ENCODE measurements at places on chromosomes 13 and 19.

DNA sequence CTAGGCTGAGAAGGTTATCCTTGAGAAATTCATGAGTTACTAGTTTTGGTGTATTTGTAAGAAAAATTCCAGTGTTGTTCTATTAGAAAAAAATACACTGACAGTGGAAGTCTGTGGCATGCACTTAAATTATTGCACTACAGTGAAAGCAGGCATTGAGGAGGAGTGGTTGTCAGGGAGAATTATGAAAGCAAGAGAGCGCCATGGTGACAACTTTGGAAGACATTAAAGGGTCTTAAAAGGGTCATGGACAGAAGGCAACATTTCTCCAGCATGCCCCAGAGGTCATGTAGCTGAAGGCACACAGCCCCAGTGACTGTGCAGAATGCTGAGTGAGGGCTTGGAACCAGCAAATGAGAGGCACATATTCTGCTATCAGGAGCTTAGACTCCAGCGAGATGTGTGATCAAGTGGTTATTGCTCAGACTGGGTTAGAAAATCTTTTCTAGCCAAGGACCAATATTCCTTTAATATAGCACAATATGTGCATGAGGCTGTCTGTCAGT, 292.7 kb downstream of the OLFM4 start:
- DNase-seq: no peak

- DNase-seq: no peak
Measured at GRCh38 chr13:57823704-57824103, 192.2 kb downstream of the PCDH17 start.

DNA sequence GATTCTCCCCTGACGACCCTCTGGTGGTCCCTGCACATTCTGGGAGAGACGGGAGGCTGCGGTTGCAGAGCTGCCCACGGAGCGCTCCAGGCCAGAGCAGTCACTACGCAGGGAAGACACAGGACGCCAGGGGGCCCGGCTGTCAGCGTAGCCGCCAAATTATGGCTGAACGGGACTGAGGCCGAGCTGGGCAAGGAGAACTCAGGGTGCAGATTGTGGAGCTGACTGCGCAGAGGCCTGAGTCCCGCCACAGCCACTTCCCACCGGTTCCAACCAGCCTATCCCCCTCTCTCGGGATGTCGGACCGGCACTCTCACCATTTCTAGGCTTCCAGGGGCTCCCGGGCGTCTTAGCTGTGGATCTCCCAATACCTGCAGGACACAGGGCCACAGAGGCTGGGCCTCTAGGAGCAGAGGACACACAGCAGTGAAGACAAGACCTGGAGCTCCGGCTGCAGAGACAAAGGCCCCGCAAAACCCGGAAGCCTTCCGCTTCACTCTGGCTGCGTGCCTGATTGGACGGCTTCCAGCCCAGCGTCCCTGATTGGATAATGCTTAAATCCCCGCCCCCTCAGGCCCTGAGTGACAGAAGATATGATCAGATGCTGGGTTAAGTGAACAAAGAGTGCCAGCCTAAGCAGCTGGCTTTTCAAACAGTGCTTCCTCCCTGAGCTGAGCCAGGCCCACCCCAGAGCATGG, at the start of gene ZNF737:
Gene ZNF737, minus strand, starts transcription at position 461 of the 698 bp plus-strand sequence. Its CDS starts 141 bp downstream, at position 320.
- DNase-seq: peak; percentile 95

DNA sequence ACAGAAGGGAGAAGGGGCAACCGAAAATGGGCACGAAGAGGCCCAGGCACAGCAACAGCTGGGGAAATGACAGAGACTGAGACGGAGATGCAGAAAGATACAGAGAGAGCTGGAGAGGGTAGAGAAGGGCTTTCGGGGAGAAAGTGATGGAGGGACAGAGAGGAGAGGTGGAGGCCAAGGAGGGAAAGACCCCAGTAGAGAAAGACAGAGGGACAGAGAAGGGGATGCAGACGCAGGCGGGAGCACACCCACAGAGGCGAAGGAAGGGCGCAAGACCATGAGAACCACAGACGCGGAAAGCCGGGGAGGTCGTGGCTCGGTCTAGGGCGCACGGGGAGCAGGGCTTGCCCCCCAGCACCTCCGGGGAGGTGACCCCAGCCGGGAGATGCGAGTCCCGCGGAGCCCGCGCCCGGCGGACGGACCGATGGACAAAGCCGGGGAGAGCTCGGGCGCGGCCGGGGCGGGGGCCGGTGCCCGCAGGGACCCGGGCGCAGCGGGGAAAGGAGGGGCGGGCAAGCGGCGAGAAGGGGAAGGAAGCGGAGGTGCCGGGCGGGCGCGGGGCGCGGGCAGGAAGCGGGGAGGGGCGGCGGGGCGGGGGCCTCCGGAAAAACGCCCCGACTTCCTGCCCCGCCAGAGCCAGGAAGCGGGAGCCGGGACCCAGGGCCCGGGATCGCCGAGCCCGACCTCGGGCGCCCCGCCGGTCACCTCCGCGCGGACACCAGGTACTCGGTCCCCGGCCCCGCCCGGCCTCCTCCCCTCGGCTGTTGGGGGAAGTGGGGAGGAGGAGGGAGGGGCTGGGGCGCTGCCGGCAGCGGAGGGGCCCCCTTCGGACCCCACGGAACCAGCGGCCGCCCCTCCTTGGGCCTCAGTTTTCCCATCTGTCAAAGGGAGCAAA, at the start of gene ARHGEF1:
Gene ARHGEF1, plus strand, starts transcription at position 617 of the 895 bp plus-strand sequence. CDS start 4,899 bp downstream, outside the sequence.
- no peak for DNase-seq

DNA sequence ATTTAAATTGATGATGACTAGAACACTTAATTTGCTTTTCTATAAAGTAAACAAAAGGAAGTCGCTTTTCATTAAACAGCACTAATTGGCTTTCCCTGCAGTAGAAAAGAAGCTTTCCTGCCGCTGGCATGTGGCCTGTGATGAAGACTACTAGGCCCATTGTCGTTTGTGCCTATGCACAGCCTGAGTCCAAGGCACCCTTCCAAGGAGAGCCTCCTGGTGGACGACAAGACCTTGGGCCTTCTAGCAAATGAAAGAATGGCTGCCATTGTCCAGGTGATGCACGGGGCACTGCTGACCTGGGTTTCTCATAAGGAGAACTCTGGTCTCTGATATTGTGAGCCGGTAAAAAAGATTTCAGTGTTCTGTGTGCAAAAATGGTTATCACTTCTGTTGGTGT, 233.0 kb downstream of the COL4A1 start:
- no peak for DNase-seq

DNA sequence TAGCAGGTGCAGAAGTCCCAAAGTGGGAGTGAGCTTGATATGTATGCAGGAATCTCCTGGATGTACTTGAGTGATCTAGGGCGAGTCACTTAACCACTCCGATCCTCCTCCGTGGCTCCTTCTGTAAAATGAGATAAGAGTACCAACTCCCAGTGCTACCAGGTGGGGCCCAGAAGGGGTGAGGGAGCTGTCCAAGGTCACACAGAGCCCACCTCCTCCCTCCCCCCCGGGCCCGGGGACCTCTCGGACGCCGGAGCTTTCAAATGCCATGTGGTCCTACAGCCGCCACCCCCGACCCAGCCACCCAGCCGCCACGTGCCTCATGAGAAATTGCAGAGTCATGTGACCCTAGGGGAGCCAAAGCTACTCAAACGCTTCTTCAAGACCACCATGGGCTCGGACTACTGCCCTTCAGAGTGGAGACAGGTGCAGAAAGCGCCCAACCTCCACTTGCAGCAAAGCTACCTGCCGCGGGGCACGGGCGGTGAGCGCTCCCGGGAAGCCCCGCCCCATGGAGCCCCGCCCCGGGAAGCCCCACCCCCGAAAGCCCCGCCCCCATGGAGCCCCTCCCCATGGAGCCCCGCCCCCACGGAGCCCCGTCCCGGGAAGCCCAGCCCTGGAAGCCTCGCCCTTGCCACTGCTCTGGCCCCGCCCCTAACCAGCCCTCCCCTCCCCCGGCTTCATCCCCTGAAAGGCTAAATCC, 10.1 kb upstream of the ZNF358 start:
- DNase-seq: no peak

GRCh38 chr19:36259211-36259610, 44.3 kb downstream of the ZNF146 start:
- DNase-seq: no peak

GRCh38 chr19:13010992-13011652, 15.8 kb downstream of the NFIX start:
- no peak for DNase-seq

- no peak for DNase-seq
Measured at GRCh38 chr19:39085392-39085791, 1.2 kb downstream of the ACP7 start.

DNA sequence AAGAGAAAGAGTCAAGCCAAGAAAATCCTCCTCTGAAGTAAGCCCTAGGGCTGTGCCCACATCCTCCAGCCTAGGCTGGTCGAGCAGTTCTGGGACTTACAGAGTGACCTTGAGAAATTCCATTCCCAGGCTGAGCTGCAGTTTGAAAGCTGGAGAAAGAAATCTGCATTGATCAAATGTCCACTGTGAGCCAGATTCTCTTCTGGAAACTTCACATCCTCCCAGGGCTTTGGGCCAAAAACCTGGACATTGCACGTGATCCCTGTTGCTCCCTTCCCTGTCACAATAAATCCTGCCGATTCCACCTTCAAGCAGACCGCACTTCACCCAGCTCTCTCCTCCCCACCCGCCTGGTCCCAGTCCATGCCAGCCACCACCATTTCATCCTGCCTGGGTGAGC, 15.7 kb downstream of the TMEM143 start:
- no peak for DNase-seq

DNA sequence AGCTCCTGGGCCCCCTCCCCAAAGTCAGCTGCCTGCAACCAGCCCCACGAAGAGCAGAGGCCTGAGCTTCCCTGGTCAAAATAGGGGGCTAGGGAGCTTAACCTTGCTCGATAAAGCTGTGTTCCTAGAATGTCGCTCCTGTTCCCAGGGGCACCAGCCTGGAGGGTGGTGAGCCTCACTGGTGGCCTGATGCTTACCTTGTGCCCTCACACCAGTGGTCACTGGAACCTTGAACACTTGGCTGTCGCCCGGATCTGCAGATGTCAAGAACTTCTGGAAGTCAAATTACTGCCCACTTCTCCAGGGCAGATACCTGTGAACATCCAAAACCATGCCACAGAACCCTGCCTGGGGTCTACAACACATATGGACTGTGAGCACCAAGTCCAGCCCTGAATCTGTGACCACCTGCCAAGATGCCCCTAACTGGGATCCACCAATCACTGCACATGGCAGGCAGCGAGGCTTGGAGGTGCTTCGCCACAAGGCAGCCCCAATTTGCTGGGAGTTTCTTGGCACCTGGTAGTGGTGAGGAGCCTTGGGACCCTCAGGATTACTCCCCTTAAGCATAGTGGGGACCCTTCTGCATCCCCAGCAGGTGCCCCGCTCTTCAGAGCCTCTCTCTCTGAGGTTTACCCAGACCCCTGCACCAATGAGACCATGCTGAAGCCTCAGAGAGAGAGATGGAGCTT, 4.7 kb upstream of the CEACAM5 start:
- no peak for DNase-seq

GRCh38 chr19:34319230-34319585, 45.8 kb upstream of the GPI start:
- no peak for DNase-seq

- peak; percentile 53 for DNase-seq
Measured at GRCh38 chr19:1970003-1970805, 29.2 kb downstream of the CSNK1G2 start.

DNA sequence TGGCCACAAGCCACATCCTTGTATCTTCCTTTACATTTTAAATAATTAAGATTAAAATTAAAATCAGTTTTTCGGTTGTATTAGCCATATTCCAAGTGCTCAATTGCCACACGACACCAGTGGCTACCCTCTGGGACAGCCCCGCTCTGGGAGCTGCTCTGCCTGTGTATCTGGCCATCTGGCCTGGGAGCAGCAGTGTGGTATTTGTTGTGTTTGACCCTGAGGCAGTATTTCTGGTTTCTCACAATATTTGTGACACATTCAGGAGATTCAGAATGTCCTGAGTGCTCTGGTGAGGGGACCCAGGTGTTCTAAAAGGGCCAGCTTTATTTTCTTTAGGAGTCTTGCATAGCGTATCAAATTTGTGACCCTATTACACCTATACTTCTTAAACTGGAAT, 179.0 kb downstream of the SUCLA2 start:
- no peak for DNase-seq

DNA sequence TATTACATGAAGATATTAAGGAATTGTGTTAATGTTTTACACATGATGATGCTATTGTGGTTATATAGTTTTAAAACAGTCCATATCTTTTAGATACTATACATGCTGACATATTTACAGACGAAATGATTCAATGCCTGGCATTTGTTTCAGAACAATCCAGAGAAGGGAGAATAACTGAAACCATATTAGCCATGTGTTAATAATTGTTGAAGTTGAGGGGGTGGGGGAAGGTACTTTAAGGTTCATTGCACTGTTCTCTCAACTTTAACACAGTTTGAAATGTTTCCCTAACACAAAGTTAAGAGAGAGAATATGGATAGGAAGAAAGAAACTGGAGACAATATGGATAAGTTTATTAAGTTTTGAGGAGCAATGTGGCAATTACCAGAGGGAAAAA, 5.8 kb downstream of the CRYL1 start:
- no peak for DNase-seq

DNA sequence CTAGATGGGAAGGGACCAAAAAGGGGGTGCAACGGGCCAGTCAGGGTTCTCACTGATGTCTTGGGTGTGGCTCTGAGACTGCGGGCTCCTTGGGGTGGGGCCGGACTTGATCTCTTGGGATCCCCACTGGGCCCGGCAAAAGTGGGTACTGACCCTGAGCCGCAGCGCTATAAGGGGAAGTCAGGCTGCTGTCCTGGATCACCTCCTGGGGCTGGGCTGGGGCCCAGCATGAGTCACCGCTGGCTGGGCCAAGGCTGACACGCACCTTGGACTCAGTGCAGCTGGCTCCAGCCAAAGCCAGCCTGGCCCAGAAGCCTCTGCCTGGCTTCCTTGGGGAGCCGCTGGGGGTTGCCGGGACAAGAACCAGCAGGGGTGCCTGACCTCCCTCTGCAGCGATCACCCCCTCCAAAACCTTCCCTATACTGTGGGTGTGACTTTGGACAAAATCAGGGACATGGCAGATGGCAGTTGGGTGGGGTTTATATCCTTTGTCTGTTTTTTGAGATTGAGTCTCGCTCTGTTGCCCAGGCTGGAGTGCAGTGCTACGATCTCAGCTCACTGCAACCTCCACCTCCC, 617 bp upstream of the IQCN start:
- peak; percentile 70 for DNase-seq

DNA sequence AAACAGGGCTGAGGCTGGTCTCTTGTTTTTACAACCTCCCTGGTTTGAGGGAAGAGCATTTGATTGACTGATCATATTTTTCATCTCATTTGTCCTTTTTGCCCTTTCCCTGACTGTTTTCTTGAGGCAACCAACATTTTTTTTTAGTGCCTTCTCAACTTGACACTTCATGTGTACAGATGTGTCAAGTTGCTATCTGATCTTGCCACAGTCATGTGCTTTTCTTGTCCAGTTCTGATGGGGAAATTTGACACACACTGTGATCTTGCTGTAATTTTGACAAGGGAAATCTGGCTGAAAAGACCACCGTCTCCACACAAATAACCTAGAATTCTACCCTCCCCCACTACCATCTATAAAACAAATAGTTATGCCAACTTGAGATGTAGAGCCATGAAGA, 329.6 kb downstream of the KCTD12 start:
- no peak for DNase-seq

- DNase-seq: no peak
Measured at GRCh38 chr19:32012886-32013631, 332.4 kb upstream of the ZNF507 start.

GRCh38 chr19:46927893-46928292, 67.1 kb downstream of the ARHGAP35 start:
- DNase-seq: no peak

GRCh38 chr13:108944760-108945159, 315.3 kb downstream of the MYO16 start:
- DNase-seq: no peak

GRCh38 chr13:48578516-48579164, 45.8 kb upstream of the RCBTB2 start:
- no peak for DNase-seq

All from cerebellar cortex (tissue), 1 donor.